ENCODE measurements at places on chromosomes 16 and 17. TPM values are rescaled to one million over a fixed set of nuclear protein-coding genes. Genes with fewer than 3 reads are reported as not detected.

Gene G6PC1
- total RNA-seq = not detected

Gene NTHL1
- 18.6 TPM for total RNA-seq

Gene SLC16A13
- 0.26 TPM for total RNA-seq

Gene CCT6B
- total RNA-seq = 0.51 TPM

Gene IL34
- total RNA-seq = 2.0 TPM

Gene PLXDC1
- under 0.01 TPM for total RNA-seq

Gene LPCAT2
- total RNA-seq = 11.8 TPM

Gene ALDH3A1
- 24.2 TPM for total RNA-seq

Gene PRSS36
- 1.3 TPM for total RNA-seq

Gene NPIPA7
- total RNA-seq = 1.3 TPM

Gene NPIPA2
- 0.53 TPM for total RNA-seq

Gene KRT28
- total RNA-seq = not detected

Gene AURKB
- total RNA-seq = 1.6 TPM

Gene TP53TG3
- not detected for total RNA-seq

Gene GRB7
- 9.0 TPM for total RNA-seq

Gene TP53TG3C
- not detected for total RNA-seq

Gene TMC5
- 3.5 TPM for total RNA-seq

Gene CCL1
- not detected for total RNA-seq

Gene SSTR5
- total RNA-seq = not detected

Gene SMIM5
- 3.9 TPM for total RNA-seq

Gene CES1
- total RNA-seq = 0.26 TPM

Gene PAFAH1B1
- total RNA-seq = 131 TPM

Gene WNT3
- 0.79 TPM for total RNA-seq

Gene ALOX15B
- 20.6 TPM for total RNA-seq

Gene MT1E
- total RNA-seq = 60.8 TPM

Gene ASB16
- total RNA-seq = not detected

Gene ZNF267
- 14.0 TPM for total RNA-seq

Gene ATP1B2
- total RNA-seq = not detected

Gene RTN4RL1
- total RNA-seq = 0.13 TPM

Gene TP53TG3F
- total RNA-seq = not detected

Gene KCNAB3
- 0.79 TPM for total RNA-seq

Gene MMP2
- 12.4 TPM for total RNA-seq

Gene CPHXL2
- total RNA-seq = not detected

Gene DPEP3
- not detected for total RNA-seq

Gene TLCD3B
- total RNA-seq = not detected

Gene KCNG4
- total RNA-seq = not detected

Gene TNFRSF17
- total RNA-seq = not detected

Gene SPOP
- total RNA-seq = 50.7 TPM

Gene MARVELD3
- total RNA-seq = 16.6 TPM

Gene PLA2G10
- total RNA-seq = not detected

Gene HOXB13
- not detected for total RNA-seq

Gene ZFP90
- 21.5 TPM for total RNA-seq

Gene AMZ2
- total RNA-seq = 109 TPM

Gene CLDN7
- total RNA-seq = 546 TPM

Gene FGF11
- 12.4 TPM for total RNA-seq

Gene ZG16B
- 0.90 TPM for total RNA-seq

Gene TERB1
- 0.26 TPM for total RNA-seq

Gene EIF5A
- total RNA-seq = 653 TPM

Gene ULK2
- 14.7 TPM for total RNA-seq

Gene CFAP119
- total RNA-seq = 0.26 TPM

Gene PYY
- 0.79 TPM for total RNA-seq

Gene RAB37
- total RNA-seq = 0.38 TPM

Gene PLA2G15
- total RNA-seq = 8.2 TPM

Gene CSH2
- total RNA-seq = not detected

Gene CHST6
- total RNA-seq = 1.3 TPM

Gene MYL4
- not detected for total RNA-seq

Gene CLDN9
- under 0.01 TPM for total RNA-seq

Gene CYGB
- total RNA-seq = 2.1 TPM
